ENCODE measurements at places on chromosomes 1 and 21.

DNA sequence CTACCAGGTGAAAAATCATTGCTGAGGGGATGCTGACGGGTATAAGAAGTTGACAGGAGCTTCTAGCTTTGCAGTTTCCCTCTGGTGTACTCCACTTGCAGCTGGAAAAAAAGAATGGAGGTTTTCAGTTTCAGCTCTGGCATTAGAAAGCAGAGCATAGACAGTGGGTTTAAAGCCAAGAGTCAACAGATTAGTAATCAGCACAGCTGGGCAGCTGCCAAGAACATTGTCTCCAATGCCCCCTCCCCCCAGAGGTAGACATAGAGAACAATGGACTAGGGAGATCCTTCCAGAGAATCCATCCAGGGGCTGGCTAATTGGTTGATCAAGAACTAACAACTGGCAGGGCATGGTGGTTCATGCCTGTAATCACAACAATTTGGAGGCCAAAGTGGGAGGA, 10.1 kb upstream of the ZBTB8B start:
- no peak for DNase-seq

DNA sequence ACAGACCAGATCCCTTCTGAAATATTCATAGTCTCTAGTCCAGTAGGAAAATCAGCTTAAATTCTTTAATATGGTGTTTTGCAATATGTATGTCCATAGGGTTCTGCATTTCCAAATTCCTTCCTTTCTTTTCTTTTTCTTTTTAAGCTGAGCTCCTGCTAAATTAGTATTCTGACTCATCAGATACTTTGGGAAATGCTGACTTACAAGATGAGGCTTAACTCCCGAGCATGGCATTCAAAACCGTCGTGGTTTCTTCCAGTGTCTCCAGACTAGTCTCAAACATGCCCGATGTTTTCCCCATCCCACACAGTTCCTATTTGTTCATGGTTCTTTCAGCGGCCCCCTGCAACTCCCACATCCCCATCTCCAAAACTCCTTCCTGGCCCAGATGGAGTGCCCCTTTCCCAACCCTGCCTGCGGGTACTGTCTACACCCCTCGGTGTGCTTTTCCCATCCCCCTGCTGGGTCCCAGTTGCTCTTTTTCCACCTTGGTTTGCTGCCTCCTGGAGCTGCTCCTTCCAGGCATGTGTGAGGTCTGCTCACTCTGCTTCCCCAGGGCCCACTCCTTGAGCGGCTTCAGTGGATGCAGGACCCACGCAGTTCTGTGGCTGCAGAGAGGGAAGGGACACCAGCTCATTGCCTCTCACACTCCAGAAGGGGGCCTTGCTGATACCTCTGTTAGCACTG, 19.5 kb upstream of the ETV3 start:
- DNase-seq, result no peak

DNA sequence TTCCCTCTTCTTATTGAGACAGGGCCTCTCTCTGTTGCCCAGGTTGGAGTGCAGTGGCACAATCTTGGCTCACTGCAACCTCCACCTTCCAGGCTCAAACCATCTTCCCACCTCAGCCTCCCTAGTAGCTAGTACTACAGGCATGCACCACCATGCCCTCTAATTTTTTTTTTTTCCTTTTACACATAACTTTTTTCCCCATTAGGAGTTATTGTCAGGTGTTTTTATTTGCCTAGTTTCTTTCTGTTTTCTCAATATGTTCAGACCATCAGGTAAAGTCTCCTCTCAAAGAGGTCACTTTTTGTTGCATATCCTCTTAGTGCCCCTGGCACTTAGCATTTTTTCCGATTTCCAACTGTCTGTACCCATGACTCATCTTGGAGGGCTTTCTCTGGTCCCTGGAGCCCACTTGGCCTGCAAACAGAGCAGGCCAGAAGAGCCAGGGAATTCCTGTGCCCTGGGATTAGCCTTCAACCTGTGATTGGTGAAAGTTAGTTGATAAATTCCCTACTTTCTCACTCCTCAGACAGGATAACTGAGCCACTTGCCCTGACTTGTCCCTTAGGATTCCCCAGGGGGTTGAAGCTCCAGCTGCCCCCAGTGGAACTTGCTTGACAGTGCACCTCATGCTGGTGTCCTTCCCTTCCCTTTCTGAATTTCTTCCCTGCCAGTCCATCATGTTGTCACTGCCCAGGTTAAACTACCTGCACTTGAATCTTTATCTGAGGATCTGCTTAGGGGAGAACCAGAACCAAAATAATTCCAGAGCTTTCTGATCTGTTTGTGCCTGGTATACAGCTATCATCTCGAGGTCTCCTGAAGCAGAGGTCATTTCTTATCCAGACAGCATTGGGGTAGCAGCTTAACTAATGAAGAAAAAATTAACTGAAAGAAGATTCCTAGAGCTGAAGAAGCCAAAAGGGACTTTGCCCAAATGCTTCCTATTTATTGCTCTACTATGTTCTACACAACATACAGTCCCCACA, 2.4 kb downstream of the NTPCR start:
- no peak for DNase-seq

DNA sequence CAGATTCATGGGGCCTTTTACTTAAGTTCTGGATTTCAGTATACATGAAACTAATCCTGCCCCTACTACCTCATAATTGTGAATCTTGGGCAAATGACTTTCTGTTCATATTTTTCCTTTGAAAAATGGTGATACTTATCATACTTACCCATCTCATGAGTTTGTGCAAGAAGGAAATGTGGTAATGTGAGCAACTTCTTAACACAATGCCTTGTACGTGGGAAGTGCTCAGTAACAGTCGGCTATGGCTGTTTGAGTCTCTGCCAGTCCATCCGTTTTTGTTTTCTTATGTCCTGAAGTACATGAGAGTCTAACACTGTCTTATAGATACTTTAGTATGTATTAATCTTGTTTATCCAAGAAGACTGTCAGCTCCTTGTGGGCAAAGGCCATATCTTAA, 86.5 kb downstream of the PATJ start:
- no peak for DNase-seq

GRCh38 chr1:235513495-235514366, 9.5 kb upstream of the B3GALNT2 start:
- peak; percentile 11 for DNase-seq
